ENCODE measurements at places on chromosomes 3 and 15.

GRCh38 chr3:171061749-171062148, 35.2 kb upstream of the SLC2A2 start:
- no peak for DNase-seq

GRCh38 chr3:162718697-162719096, 1222.1 kb downstream of the OTOL1 start:
- no peak for DNase-seq

DNA sequence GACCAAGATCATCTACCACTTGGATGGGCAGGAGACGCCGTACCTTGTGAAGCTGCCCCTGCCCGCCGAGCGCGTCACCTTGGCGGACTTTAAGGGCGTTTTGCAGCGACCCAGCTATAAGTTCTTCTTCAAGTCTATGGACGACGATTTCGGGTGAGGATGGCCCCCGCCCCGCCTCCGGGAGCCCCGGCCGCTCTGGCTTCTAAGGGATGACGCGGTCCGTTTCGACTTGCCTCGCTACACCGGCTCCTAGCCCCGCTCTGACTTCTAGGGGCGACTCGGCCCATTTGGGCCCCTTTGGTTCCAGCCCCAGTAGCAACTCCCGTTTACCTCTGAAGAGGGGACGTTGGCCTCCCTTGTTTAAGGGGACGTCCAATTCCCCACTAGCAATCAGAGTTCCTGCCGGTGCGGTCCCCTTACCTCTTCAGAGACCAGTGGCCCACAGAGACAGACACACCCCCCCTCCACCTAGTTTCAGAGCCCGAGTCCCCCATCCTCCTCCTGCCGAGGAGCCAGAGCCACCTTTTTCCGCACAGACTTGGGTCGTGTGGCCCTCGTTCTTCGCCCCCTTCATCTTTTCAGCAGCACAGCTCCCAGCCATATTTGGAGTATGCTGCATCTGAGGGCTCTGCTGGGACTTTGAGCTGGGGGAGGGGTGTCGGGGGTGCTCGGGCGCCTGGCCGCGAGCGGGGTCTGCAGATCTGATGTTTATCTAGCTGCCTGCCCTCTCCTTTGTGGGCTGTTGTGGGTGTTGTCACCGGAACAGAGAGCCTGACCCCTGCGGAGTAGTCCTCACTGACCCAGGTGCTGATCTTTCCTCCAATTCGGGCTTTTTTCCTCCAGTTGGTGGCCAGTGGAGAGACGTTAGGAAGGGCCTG, 706 bp downstream of the DVL3 start:
- DNase-seq = peak; percentile 24

DNA sequence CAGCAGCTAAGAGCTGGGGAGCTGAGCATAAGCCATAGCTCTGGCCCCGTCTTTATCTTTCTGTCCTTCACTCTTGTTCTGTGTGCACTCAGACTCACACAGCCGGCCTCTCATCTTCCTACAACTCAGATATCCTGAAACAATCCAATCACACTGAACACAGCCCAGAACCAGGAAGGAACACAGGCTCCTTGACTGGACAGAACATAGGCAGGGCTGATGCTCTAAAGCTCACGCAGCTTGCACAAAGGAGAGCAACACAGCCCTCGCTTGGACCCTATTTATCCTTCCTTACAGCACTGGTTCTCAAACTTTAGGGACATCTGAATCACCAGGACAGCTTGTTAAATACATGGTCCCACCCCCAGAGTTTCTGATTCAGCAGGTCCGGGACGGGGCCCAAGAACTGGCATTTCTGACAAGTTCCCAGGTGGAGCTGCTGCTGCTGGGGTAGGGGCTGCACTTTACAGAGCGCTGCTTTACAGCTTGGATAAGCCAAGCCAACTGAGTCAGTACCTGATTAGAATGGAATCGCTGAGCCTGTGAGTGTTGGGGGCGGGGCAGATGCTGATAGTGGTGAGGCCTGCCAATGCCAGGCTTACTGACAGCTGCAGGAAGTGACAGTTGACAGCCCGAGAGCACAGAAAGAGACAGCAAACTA, 65.1 kb downstream of the MRPL46 start:
- DNase-seq = no peak

DNA sequence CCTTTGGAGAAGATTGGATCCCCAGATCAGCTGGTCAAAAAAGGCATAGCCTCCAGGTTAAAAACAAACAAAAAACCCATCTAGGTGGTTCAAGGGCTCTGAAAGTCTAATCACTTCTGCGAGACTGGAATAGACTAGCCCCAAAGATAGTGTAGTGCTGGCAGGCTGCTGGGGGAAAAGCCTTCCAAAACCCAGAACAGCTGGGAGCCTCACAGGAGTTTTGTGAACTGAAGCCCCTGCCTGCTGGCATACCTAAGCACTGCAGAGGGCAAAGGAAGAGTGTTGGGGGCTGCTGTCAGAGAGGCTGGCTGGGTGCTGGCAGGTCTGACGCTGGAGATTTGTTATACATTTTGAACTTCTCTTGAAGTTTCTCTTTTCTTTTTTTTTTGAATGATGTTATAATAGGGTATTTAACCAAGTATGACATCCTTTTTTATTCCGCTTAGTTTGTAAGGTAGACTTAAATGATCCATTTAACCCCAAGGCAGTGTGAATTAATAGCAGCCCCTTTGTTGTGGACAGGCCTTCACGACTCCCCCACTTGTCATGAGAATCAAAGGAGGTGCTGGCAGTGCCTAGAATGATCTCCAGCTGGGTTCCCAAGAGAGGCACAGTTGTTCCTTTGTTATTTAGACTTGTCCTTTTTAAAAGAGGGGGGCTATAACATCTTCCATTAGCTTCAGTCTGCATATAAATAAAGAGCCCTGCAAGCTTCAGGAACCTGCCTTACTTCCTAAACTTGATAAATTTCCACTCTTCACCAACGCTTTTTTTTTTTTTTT, 53.9 kb downstream of the CRTC3 start:
- no peak for DNase-seq

DNA sequence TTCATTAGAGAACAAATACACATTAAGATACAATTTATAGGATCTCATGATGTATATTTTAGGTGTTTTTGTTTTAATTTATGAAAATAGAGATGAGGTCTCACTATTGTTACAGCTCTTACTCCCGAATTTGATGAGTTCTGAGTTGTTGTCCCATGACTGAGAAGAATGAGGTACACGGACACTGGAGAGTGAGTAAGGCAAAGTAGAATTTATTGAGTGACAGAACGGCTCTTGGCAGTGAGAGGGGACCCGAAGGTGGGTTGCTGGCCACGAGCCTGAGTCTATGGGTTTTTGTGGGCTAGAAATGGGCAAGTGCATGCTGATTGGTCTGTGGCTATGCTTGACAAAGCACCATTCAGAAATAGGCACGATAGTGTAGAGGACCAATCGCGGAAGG, 3.1 kb upstream of the RNF168 start:
- DNase-seq = no peak

- no peak for DNase-seq
Measured at GRCh38 chr15:100733101-100733842, 130.9 kb downstream of the ASB7 start.

DNA sequence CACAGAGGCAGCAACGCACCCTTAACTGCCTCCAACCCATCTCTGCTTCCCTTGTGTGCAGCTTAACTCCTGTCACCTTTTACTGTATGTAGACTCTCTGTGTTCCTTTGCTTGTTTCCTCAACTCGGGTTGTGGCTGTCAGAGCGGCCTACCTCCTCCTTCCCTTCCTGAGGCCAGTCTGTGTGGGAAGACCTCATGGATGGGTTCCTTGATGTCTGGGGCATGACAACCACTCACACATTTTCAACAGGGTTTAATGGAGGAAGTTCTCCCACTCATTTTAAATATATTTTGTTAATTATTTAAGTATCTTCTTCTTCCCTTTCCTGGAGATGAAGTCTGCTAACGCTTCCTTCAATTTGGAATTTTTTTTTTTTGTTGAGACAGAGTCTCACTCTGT, 1.8 kb upstream of the CSPG5 start:
- DNase-seq = no peak

- DNase-seq = no peak
Measured at GRCh38 chr3:189625071-189625470, 6.1 kb upstream of the TP63 start.

GRCh38 chr3:159028706-159029105, 226.9 kb downstream of the MFSD1 start:
- DNase-seq = no peak

GRCh38 chr15:54045397-54045796, 67.2 kb downstream of the UNC13C start:
- DNase-seq = no peak

DNA sequence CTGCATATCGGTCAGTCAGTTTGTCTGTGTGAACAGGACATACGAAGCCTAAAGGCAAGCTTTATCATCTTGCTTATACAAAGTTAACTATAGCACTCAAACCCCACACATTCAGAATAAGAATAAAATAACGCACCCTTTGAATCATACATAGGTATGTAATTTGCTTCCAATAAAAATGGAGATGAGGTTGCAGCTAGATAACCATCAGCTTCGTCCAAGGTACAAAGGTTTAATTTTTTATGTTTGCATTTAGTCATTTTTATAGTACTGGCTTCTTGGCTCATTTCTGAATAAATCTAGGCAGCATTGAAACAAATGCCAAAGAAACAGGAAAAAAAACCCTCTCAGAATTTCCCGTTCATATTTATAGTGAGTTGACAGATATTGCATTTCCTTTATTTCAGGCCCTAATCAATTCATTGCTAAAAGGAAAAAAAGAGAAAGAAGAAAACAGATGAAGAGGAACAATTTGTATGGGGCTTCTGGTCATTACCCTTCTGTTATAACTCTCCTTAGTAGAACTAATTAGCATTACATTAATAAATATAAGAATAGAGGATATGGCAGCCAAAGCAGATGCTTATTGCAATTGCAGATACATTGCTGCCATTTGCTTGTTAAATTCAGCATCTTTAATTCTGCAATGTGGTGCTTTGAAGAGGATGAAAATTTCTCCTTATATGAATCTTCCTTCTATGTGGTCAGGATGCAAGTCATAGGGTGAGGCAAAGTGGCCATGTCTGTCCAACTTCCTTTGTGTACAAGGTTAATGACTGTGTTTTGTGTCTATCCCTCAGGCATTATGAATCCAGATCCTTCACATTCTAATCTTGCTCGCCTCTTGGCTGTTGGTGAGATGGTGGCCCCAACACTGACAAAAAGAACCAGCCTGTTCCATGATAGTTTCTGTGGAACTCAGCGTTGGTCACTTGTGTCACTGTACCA, 550.0 kb downstream of the AGBL1 start:
- DNase-seq = no peak

GRCh38 chr15:88518903-88519302, 27.6 kb downstream of the DET1 start:
- DNase-seq = no peak

GRCh38 chr3:196774848-196775422, 35.3 kb downstream of the PAK2 start:
- no peak for DNase-seq

DNA sequence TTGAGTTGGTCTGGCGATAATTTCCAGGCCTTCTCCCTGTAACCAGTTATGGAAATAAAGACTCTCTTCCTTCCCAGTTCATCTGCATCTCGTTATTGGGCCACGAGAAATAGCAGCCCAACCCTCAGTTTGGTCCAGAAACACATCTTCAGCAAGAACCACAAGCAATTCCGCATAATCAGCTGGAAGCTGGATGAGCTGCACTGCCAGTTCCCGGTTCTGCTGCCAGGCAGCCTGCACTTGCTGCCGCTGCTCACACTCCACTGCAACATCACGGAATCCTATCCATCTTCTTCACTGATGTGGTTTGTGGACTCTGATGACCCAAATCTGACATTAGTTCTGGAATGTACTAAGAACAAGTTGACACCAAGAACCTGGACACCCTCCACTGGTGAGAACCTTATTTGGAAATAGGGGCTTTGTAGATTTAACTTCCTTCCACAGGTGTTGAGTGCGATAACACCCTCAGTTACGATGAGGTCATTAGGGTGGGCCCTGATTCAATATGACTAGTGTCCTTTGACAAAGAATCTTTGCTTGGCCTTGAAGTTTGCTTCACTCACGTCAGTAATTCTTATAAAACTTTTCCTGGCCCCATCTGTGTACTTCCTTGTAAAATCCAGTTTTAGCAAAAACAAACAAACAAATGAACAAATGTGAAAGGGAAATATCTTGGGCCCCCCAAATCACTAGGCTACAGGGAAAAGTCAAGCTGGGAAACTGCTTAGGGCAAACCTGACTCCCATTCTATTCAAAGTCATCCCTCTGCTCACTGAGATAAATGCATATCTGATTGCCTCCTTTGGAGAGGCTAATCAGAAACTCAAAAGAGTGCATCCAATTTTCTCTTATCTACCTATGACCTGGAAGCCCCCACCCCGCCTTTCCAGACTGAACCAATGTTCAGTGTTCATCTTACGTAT, 221.9 kb upstream of the PROK2 start:
- DNase-seq = no peak

- no peak for DNase-seq
Measured at GRCh38 chr15:55703873-55704301, 39.1 kb downstream of the PRTG start.

- no peak for DNase-seq
Measured at GRCh38 chr3:25536521-25537391, 108.7 kb downstream of the RARB start.

DNA sequence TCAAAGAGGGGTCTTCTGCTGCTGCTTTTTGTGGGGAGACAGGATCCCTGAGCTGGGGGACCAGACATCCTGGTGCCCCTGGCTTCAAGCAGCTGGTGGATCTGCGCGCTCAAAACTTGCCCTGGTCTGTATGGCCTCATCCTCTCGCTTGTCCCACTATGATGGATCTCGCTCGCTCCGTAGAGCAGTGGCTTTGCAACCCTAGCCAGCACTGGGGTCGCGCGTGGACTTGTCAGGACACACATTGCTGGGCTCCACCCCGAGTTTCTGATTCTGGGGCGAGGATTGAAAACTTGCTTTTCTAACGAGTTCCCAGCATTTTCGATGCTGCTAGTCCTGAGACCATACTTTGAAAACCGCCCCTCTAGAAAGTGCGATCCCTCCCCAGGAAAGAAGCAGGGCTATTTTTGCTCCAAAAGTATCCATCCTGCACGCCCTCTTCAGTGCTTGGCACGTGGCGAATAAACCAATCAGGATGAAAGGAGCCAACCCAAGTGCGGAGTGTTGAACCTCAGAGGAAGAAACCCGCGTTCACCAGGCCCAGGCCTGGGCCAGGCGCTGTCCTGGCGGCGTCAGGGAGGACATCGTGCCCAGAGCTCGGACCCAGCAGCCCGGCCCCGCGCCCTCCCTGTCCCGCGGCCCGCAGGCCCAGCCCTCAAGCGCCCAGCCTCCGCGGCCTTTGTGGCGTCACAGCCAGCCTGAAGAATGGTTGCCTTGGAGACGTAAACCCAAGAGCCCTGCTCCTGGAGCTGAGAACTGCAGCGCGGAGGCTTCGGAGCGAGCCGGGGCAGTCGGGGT, at the start of gene CFAP100:
Gene CFAP100, plus strand, starts transcription at position 731 of the 798 bp plus-strand sequence. CDS start 1,092 bp downstream, outside the sequence.
- no peak for DNase-seq

GRCh38 chr15:52082197-52083036, 30.2 kb downstream of the BCL2L10 start:
- no peak for DNase-seq

GRCh38 chr15:40338041-40338657, 2.6 kb downstream of the CCDC9B start:
- DNase-seq = peak; percentile 54

- no peak for DNase-seq
Measured at GRCh38 chr15:39281094-39281493, 299.8 kb upstream of the THBS1 start.

All from effector memory CD4-positive, alpha-beta T cell (primary cell).